Fibroblast of skin of right biceps (primary cell): ENCODE measurements at places on chromosomes 4 and X.
A peak's percentile ranks its signal among the peaks of the same experiment; 100 is the strongest.

DNA sequence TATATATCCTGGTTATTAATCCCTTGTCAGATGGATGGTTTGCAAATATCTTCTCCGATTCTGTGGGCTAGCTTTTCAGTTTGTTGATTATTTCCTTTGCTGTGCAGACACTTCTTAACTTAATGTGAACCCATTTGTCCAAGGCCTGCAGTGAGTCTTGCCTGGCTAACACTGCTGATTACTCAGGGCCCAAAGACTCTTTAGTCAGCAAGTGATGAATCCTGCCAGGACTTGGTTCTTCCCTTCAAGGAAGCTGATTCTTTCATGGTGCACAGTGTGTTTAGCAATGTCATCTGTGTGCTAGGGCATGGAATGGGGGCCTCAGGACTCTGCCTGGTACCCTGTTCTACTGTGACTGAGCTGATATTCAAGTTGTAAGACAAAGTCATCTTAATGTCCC lies 81.8 kb upstream of the TEX13A start:
- DNase-seq = no peak

DNA sequence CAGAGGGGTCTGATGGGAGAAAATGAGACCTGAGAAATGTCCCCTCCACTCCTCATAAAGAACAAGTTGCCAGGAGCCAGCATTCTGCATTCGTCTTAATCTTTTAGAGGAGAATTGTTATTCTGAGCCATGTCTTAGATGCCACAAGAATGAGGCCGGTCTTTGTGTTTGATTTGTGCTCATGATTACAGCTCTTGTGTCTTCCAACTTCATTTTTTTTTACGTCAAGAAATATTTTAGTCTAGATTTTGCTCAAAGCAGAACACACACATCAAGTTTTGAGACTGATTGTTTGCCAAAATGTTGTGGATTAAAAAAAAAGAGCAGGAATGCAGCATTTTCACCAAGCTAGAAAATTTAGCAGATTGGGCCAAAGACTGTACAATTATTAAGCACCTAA lies 130.6 kb upstream of the PITX2 start:
- DNase-seq = peak; percentile 69

- DNase-seq = peak; percentile 49
These were observed 28.1 kb upstream of the RASL11B start for GRCh38 chr4:52833941-52834525.

GRCh38 chrX:20461002-20461401 lies 194.3 kb upstream of the RPS6KA3 start:
- DNase-seq = no peak

DNA sequence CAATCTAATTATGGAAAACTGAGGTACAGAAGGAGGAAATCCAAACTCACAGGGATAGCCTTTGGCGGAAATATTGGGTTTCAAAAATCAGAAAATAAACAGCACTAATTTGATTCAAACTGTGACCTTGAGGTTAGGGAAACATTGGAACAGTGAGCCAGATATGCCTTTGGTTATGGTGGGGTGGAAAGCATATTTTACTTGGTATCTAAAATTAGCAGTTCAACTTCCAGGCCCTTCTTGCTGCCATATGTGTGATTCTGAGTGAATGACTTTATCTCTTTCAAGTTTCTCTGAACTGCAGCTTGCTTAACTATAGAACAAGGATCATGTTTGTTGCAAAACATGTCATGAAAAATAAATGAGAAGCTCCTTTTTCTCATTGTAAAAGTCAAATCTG lies 240.9 kb upstream of the VEGFC start:
- DNase-seq = no peak

GRCh38 chr4:36088542-36088941 lies 155.8 kb downstream of the ARAP2 start:
- DNase-seq = peak; percentile 21

GRCh38 chrX:111504941-111505340 lies 6.5 kb upstream of the SERTM2 start:
- no peak for DNase-seq

DNA sequence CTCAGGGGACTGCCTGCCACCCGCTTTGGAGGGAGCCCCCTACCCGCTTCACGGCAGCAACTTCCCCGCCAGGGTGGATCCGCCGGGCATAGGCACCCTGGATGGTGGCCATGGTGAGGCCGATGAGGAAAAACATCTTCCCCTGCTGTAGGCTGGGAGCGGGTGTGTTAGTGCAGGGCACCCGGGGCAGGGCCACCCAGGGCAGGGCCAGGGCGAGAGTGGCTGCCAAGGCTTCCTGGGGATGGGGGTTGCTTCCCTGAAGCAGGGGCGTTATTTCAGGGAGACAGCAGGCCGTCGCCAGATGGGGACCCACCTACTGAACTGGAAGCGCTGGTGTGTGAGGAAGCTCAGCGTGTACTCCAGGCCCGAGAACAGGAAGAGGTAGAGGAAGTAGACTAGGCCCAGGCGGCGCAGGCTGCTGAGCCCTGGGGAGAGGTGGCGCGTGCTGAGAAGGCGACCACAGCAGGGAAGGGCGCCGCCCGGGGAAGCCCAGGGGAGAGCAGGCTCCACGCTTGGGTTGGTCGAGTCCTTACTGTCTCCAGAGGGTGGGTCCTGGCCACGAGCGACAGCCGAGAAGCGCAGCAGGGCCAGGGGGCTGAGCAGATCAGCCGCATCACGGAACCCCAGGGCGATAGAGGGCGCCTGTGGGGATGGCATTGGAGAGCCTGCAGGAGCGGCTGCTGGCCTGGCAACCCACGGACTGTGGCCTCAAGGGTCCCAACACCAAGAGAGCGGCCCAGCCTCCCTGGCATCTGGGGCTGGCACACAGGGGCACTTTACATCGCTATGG lies 31.5 kb downstream of the NOP14 start:
- DNase-seq = no peak

DNA sequence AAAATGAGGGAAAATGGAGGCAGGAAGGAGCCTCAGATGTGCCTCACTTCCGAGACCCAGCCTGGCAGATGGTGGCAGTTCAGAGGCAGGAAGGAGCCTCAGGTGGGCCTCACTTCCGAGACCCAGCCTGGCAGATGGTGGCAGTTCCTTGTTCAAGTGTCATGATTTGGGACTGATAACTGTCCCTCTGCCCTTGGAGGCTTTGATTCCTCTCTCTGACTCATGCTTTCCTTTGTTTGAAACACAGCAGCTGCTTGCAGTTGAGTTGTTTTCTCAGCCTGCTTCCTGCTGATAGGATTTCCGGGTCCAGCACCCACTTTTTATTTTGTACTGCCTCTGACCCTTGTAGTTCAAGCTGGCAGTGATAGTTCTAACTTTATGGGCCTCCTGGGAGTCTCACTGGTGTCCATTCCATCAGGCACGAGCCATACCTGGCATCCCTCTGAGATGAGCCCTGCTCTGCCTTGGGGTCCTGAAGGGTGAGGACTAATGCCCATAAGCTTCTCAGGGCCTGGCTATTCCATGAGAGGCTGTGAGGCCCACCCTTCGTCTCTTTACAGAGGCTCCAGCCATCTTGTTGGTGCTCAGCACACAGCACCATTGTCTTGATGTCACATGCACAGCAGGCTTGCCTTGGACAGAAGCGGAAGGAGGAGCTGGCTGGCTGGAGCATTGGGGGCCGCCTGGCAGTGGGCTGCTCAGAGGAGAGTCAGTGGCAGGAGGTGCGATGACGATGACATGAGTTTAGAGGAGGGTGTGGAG lies 13.0 kb downstream of the RGS12 start:
- no peak for DNase-seq

DNA sequence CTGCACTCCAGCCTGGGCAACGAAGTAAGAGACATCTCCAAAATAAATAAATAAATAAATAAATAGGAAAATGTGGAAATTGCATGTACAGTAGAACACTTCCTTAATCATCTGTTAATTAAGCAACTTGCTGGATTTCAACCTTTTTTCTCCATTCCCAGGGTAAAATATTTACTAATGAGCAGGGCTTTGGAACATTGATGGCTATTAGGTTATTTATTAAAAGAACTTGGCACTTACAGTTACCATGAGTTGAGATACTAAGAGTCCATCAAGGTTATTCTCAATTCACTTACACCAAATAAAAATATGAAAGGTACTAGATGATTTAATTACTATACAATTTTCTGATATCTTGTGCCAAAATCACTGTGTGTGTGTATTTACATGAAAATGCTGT lies 607.1 kb downstream of the PCDH18 start:
- no peak for DNase-seq

- no peak for DNase-seq
These were observed 19.2 kb upstream of the GRPEL1 start for GRCh38 chr4:7087036-7087435.

DNA sequence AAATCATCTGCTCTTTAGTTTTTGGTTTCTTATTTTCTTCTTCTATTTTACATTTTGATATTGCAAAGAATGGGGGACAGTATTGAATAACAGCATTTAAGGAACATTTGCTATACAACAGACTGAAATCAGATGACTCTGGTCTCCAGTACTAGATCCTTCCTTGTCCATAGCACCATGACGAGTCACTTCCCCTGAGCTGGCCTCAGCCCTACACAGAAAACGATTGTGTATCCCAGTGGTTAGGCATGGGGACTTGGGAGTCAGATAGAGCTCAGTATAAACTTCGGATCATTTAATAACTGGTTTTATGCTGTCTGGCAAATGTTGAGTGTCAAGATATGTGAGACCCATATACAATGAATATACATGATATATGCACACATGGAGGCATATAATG lies 44.7 kb upstream of the BEX4 start:
- DNase-seq = peak; percentile 49
